ENCODE measurements at places on chromosomes 7 and 10.

DNA sequence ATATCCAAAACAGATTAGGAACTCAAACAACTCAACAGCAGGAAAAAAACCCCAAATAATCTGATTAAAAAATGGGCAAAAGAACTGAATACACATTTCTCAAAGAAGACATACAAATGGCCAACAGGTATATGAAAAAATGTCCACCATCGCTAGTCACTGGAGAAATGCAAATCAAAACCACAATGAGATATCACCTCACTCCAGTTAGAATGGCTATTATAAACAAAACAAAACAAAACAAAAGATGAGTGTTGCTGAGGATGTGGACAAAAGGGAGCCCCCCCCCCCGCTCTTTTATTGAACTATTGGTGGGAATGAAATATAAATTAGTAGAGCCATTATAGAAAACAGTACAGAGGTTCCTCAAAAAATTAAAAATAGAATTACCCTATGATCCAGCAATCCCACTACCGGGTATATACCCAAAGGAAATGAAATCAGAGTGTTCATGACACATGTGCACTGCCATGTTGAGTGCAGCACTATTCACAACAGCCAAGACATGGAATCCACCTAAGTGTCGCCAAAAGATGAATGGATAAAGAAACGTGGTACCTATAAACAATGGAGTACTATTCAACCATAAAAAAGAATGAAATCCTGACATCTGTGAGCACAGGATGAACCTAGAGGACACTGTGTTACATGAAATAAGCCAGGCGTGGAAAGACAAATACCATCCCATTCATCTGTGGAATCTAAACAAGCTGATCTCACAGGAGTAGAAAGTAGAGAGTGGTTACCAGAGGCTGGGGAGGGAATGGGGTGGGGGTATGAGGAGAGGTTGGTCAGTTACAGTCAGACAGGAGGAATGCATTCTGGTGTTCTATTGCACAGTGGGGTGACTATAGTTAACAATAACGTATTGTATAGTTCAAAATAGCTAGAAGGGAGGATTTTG lies 78.1 kb upstream of the RHEB start:
- no peak for DNase-seq

- peak; percentile 43 for DNase-seq
These were observed 647.6 kb downstream of the TNS3 start for GRCh38 chr7:46934198-46934825.

GRCh38 chr7:66542049-66542448 lies 86.6 kb upstream of the KCTD7 start:
- DNase-seq = no peak

GRCh38 chr7:35758421-35758820 lies 42.4 kb upstream of the SEPTIN7 start:
- DNase-seq = no peak

- DNase-seq = no peak
These were observed 19.8 kb downstream of the TECPR1 start for GRCh38 chr7:98232263-98232585.

DNA sequence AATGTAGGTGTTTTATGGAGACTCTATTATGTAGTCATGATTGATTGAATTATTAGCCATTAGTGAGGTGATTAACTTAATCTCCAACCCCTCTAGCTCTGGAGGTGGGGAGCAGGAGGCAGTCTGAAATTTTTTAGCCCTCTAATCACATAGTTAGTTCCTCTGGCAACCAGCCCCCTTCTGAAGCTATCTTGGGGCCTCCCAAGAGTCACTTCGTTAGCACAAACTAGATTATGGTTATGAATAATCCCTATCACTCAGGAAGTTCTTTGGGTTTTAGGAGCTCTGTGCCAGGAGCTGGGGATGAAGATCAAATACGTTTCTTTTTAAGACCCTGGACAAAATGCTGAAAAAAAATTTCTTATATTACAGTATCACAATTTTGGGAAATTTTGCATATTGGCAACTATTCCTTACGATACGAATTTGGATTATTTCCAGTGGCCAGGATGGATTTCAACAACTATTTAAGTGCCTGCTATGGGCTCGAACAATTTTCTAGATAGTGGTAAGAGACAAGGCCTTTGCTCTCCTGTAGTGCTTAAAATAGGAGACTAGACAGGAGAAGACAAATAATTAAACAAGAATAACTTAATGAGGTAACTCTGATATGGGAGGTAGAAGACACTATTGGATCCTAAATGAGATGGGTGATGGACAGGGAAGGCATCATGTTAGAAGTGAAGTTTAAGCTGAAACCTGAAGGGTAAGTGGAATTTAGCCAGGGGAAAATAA lies 52.9 kb downstream of the BTAF1 start:
- DNase-seq = no peak

DNA sequence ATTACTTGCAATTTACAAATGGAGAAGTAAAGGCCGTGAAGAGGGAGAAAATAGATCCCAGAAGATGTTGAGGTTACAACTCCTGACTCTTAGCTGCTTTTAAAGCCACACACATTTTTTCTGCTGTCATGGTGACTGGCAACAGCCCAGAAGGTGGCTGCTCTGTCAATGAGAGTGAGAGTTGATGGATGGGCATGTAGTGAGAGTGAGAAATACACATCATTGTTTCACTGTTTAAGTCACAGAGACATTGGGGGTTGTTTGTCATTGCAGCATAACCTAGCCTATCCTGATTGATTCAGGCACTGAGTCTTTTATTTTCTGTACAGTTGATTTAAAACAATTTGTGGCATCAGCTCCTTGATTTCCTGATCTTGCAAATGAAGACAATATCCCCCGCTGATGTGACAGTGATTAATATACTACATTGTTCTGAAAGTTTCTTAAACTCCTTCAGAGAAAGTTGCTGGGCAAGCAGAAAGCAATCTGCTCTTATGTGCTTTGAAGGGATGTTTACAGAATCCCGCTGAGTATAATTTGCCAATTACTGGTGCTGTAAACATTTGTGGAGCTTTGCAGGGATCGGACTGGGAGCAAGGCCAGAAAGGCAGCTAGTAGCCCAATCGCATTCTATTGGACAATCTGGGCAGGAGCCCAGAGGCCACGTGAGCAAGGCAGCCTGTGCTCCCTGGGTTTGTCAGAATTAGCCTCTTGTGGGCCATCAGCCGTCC lies 229.6 kb downstream of the PRPF18 start:
- no peak for DNase-seq

DNA sequence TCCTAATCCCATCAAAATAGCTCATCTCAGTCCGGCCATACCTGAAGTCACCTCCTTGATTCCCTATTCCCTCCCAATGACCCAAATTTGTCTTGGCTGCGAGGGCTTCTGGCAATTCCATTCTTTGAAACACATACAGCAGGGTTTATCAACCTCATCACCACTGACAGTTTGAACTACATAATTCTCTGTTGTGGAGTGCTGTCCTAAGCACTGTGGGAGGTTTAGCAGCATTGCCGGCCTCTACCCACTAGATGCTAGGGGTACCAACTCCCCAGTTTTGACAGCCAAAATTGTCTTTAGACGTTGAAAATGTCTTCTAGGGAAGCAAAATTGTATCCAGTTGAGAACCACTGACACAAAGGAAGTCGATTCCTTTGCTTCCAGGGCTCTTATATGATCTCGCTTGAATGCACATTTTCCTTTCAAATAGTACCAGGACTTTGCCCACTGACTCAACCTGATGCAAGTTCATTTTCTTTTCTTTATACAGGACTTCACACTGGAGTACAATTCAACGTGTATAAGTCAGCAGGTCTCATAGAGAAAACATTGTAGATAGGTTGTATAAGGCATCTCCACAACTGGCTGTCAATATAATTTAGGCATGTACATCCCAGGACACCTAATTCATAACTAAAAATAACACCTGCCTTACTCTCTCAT lies 133.3 kb downstream of the STRA8 start:
- DNase-seq = no peak

GRCh38 chr10:113320211-113320610 lies 232.6 kb upstream of the HABP2 start:
- DNase-seq = no peak
